Stimulated activated CD4-positive, alpha-beta T cell treated with anti-CD3 and anti-CD28 coated beads, Interleukin-1b, Interleukin-23, amount 100 ng/mL, for 48 hours (primary cell): ENCODE measurements at places on chromosomes 5 and 9.

DNA sequence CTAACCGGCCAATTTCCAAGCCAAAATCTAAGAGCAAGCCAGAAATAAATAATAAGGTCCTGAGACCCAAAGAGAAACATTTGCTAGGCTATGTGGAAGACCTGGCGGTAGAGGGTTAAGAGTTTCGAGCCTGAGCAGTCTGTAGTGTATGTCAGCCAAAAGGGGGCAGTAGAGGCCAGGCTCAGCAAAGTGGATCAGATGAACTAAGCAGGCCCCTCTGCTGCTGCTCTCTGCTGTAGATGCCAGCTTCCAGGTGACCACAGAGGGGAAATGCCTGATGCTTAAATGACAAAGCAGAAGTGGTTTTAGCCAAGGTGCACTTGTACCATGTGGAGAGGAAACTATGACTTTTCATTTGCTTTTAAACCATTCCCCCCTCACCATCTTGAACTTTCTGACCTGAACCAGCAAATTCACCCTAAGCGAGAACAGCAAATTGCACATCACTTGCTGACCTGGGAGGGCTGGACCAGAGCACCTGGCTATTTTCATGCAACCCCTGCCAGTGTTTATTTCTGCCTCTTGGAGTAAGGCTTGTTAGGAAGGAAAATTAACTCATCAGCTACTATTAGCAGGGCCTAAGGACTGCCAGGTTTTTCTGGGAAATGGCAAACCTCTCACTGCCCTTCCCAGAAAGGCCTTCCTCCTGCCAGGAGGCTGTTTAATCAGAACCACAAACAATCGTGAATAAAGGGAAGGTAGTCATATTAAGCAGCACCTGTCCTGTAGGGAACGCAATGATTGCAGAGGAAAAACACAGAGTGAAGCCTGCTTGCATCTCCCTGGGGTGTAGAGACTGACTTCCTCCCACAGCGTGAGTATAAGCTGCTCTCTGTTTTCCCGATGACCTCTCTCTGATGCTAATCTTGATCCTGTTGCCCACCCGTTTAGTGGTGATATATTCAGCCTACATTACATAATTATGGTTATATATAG, 818.2 kb downstream of the TLR4 start:
- DNase-seq = peak; percentile 4

- no peak for DNase-seq
Measured at GRCh38 chr9:11726659-11727058, 966.5 kb upstream of the TYRP1 start.

DNA sequence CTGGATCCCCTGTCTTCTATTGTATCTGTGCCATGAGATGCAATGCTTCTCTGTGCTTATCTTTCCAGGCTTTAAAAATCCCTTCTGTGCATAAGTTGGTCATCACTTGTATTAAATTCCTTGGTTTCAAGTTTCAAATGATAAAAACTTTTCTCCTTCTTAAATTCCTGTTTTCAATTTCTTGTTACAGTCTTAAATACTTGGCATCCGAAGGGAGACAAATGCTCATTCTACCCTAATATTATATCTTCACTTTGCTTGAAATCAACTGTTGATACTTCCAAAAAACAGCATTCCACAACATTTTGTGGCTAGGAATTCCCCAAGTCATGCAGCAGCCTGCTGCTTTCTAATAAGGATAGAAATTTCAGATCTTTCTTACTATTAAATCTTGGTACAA, 413.2 kb upstream of the ACTBL2 start:
- no peak for DNase-seq

- DNase-seq = no peak
Measured at GRCh38 chr9:129769669-129770068, 16.8 kb upstream of the PTGES start.

- no peak for DNase-seq
Measured at GRCh38 chr5:142976861-142977260, 206.7 kb downstream of the ARHGAP26 start.

DNA sequence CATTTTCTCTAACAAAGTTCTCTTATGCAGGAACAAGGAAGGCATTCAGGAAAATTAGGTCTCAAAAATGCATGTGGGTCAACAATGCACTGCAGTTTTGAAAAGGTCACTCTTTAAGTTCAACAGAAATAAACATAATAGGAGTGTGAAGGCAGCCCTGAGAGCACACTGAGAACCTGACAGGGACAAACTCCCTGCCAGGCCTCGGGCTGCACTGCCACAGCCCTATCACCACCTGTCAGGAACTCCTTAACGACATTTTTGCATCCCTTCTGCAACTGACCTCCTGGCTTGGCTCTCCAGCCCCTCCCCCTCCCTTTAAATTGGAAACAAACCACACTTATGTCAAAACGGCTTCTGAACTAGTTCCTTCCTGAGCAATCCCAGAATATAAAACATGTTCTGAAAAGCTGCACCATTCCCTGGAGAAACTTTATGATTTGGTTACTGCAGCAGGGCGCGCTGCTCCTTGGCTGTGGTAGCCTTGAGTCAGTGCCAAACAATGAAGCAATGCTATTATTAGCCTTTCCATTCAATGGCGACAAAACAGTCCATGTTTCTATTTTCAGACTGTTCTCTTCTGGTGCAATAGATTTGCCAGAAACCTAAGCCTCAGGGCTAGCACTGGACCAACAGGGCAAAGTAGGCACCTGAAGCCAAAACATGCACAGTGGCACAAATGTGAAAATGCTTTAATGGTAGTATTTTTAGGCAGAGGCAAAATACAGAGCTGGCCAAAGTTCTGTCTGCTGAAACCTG, 160.1 kb upstream of the ZNF608 start:
- no peak for DNase-seq

- no peak for DNase-seq
Measured at GRCh38 chr5:6831678-6832671, 118.7 kb downstream of the TENT4A start.

GRCh38 chr9:20838218-20838617, 154.2 kb downstream of the FOCAD start:
- no peak for DNase-seq

GRCh38 chr5:37569466-37569865, 190.3 kb downstream of the WDR70 start:
- no peak for DNase-seq

DNA sequence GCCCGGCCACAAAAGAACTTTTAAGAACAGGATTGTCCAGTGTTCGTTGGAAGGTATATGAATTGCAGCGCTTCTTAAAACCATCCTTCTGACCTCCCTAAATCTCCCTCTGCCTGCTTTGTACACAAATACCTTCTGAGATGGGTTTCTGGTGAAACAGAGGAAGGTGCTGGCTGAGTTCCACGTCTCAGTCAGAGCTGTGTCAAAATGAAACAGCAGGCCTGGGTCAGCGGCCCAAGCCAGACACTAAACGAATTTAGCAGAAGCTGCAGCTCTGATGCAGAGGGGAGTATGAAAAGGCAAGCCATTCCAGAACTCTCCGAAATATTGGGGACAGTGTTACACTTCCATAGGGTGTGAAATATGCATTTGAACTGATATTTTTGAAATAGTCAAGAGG, 37.8 kb upstream of the CRB2 start:
- DNase-seq = no peak

DNA sequence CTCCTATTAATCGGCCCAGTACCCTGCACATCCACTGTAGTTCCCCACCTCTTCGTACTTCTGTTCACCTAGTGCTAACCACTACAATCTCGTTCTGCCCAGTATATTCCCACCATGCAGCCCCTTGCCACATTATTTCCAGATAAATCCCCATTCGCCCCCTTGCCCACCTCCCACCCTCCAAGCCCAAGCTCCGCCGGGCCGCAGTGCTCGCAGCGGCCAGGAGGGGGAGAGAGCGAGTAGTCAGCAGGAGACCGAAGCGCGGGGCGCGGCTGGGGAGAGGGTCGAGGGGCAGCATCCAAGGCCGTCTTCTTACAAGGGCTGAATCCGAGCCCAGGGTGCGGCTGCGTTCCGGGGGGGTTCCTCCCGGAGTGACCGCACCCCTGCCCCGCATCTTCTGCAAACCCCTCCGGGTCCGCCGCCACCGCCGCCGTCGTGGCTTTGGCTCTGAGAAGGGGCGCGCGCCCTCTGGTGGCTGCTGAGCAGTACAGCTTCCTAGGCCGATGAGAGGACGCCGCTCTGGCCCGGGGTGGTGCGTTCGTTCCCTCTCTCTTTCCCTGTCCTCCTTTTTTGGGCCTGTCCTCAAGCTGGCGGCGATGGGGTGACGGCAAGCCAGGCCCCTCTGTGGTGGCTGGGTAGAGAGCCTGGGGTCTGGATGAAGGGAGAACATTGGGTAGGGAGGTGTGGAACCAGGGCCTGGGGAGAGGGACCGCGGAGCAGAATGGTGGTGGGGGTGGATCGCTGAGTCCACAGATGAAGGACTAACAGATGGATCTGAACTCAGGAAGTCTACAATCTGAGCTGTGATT, 30.0 kb upstream of the PSD2 start:
- DNase-seq = peak; percentile 77

DNA sequence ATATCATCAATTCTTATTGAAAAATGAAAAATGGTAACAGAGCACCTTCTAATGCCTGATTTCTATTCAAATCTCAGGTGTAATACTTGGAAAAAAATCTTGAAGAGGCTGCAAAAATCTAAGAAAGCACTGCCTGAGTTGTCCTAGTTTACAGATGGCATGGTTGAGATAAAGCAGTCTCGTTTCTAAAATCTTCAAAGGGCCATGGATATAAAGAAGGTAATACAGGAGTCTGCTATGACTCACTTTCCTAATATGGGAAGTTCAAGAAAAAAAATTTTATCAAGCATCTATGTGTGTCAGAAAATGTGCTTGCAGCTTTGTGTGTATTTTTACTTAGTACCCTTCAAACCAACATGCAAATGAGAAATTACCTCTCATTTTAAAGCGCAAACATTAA, 163.3 kb downstream of the DMAC1 start:
- no peak for DNase-seq

DNA sequence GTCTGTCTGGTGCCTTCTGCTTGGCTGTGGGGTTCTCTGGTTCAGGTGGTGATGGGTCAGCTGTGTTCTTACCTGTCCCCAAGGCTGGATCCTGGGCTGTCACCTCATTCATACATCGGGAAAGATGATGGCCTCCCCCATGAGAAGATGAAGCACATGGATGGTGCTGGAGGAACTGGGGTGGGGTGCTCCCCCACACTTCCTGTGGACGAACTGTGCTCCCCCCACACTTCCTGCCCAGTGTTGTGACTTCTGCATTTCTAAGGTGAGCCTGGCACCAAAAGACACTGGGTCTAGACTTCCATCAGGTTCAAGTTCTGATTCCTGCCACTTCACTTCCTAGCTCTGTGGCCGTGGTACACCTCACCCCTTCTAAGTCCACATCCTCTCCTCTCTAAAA, 4.3 kb upstream of the SURF6 start:
- no peak for DNase-seq

GRCh38 chr5:31639481-31640411, 815 bp downstream of the PDZD2 start:
- DNase-seq = no peak

- peak; percentile 75 for DNase-seq
Measured at GRCh38 chr9:96686638-96687335, 31.7 kb upstream of the PRXL2C start.

GRCh38 chr5:35971186-35971877, 19.9 kb downstream of the UGT3A1 start:
- DNase-seq = no peak

DNA sequence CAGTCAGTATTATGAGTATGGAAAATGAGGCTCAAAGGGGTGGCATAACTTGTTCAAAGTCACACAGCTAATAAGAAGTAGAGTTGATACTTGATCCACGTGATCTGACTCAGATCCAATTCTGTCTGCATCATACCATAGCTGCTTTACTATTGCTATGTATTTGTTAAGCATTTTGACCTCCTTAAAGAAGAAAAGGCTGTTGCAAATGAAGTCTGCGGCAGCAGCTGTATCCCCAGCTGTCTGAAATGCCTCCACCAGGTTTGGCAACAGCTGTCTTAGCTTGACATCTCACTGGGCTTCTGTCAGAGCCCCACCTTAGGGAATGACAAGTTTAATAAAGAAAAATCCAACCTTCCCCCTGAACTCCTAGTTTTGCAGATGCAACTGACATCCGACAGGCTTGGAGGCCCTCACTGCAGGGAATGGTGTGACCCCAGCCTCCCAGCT, 75.6 kb upstream of the SLC44A1 start:
- DNase-seq = no peak

DNA sequence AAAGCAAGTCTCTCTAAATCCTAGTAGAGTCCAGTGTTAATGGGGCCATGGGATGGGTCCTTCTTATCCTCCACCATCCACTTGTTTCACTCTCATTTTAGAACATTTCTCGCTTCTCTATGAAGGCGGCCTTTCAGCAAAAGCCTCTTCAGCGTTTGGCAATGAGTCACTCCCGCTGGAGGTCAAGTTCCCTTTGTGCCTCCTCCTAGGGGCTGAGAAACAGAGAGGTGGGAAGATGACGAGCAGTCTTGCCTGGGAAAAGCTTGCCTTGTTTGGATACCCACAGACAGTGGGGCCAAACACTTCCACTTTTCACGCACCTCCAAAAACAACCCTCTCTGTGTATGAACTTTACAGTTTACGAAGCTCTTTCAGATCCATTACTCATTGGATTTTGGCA, 168.8 kb downstream of the GABBR2 start:
- DNase-seq = no peak

DNA sequence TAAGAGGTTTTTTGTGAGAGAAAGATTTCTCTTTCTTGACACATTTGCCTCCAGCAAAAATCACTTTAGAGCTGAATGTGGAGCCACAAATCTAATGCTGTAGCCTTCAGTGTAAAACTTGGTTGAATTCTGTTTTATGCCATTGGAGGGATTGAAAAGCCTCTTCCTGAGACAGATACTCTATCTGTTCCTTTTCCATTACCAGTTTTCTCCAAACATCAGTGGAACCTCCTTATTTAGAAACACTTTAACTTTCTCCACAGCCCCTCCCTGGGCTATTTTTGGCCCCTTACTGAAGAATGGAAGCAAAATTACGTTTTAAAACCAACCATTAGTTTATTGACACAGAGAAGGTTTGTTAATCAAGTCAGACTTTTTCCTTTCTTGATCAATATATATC, 155.3 kb downstream of the PJA2 start:
- DNase-seq = no peak

DNA sequence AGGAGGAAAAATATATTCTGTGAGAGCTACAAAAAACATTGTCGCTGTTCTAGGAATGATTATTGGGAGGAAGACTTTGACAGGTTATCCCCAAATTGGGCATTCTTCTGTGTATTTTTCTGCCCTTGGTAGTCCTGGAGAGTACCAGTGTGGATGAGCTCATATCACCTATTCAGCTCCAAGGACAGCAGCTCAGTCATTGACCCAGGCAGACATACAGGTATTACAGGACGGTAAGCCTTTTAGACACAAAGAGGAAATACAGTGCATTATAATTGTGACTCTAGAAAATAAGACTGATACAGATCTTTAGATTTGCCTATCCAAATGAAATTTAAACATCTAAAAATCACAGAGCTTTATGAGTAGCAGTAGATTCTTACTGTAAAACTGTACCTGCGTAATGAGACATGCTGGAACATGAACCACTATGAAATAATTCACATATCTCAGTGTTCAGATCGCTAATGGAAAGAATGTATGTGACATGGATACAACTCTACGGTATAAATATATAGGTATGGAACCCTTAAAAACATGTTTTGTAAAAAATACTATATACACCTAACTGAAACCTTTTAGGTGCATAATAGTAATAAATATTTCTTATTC, 56.0 kb downstream of the PLK2 start:
- no peak for DNase-seq
